ENCODE measurements at places on chromosomes 3 and 15. TPM values are rescaled to one million over a fixed set of nuclear protein-coding genes. Genes with fewer than 3 reads are reported as not detected.

Gene KCNMB3
- total RNA-seq, result 2.1 TPM

Gene VILL
- 4.6 TPM for total RNA-seq

DNA sequence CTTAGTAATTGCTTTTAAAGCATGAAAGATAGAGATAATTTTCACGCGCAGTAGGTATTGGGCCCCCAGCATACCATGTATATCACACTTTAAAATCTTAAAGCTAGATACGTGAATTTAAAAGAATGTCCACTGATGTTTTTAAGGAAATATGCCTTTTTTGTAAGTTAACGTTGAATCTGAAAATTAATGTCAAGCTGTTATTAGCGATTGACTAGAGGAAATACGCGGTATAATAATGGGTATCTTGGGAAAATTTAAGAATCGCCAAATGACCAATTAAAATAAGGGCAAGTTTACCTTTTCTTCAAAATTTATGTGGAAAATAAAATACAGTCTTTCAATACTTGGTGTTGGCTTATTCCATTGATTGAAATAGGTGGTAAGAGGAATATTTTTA is 13.3 kb upstream of the CHD2 start:
- H3K36me3 ChIP-seq, result peaks cover 4% of the 10 kb centered on the region
- no peak for DNase-seq

- no peak overlapping the region for H3K27ac ChIP-seq
- H3K4me1 ChIP-seq, result no peaks in the 10 kb centered on the region
- no peak overlapping the region for H3K4me3 ChIP-seq
- no peaks in the 10 kb centered on the region for H3K36me3 ChIP-seq
- DNase-seq, result no peak
These were observed 56.2 kb downstream of the TFG start for GRCh38 chr3:100765437-100765975.

DNA sequence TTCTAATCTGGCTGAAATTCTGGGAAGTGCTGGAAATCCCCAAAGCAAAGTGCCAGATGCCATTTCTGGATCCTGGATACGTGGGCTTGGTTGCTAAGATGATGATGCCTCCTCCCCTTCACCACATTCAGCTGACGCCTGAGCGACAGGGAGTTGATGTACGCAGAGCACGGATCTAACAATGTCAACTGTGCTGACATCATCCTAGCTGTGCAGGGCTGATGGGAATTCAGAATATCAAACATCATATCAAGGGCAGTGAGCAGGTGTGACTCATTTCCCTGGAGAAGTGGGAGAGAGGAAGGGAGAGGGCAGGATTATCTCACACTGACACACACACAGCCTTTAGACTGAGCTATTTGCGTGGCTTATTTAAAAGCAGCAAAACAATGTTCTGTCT is 92.6 kb upstream of the ZBTB20 start:
- no peak overlapping the region for H3K27ac ChIP-seq
- no peaks in the 10 kb centered on the region for H3K36me3 ChIP-seq
- peak; percentile 18 for DNase-seq

- H3K36me3 ChIP-seq, result no peaks in the 10 kb centered on the region
- H3K27me3 ChIP-seq, result no peaks in the 10 kb centered on the region
- peak overlapping the region; percentile 84 for H3K4me3 ChIP-seq
- peak overlapping the region; percentile 95 for H3K27ac ChIP-seq
- no peak for DNase-seq
- H3K4me1 ChIP-seq, result peaks cover 29% of the 10 kb centered on the region
These were observed 1.6 kb downstream of the NMD3 start for GRCh38 chr3:161222662-161223061.

DNA sequence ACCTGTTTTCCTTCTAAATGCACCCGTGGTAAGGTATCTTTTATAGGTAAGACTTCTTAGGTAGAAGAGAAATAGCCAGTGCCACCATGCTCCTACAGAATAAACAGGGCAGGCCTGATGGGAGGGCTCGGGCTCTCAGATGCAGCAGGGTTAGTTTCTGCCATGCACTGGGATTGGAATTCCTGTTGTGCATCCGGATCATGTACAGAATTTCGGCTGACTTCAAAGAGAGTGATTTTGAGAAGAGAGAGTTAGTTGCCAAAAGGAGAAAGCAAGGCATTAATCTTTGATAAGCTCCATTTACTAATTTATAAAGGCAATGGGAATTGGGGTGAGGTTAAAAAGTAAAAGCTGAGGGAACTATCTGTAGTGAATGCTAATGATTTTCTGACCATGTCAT is 211.2 kb downstream of the WDR72 start:
- no peak overlapping the region for H3K27ac ChIP-seq
- H3K4me3 ChIP-seq, result no peak overlapping the region
- H3K4me1 ChIP-seq, result no peaks in the 10 kb centered on the region
- DNase-seq, result no peak
- no peaks in the 10 kb centered on the region for H3K36me3 ChIP-seq
- no peaks in the 10 kb centered on the region for H3K27me3 ChIP-seq

DNA sequence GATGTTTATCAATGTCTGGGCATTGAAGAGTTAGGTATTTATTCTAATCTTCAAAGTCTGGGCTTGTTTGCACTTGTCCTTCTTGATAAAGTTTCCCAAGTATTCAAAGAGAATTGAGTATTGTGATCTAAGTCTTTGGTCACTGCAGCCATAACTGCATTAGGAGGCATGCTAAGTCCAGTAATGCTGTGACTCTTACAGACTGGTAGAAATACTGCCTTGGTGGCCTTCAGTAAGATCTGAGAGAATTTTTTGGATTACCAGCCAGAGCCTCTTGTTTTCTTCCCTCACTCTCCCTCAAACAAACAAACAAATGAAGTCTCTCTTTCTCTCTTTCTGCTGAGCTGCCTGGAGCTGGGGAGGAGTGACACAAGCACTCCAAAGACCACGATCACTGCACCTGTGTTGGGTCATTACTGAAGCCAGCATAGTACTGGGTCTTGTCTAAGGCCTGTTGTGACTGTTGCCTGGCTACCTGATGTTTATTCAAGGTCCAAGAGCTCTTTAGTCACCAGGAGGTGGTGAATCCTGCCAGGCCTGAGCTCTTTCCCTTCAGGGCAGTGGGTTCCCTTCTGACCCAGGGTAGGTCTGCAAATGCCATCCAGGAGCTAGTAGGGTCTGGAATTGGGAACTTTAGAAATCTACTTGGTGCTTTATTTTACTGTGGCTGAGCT is 14.8 kb upstream of the RBP2 start:
- no peaks in the 10 kb centered on the region for H3K27me3 ChIP-seq
- no peak overlapping the region for H3K4me3 ChIP-seq
- no peaks in the 10 kb centered on the region for H3K36me3 ChIP-seq
- no peaks in the 10 kb centered on the region for H3K4me1 ChIP-seq
- DNase-seq, result no peak
